ENCODE measurements at places on chromosomes 3 and 15. TPM values are rescaled to one million over a fixed set of nuclear protein-coding genes. Genes with fewer than 3 reads are reported as not detected.

GOLGA6L10 gene
- 0.42 TPM for total RNA-seq

PIGZ gene
- total RNA-seq, result 11.0 TPM

COLQ gene
- total RNA-seq, result 3.2 TPM

RYR3 gene
- 40.1 TPM for total RNA-seq

VILL gene
- total RNA-seq, result 13.7 TPM

RPL29 gene
- total RNA-seq, result 642 TPM

MAGEL2 gene
- 0.56 TPM for total RNA-seq

MFAP1 gene
- total RNA-seq, result 6.8 TPM

SCG3 gene
- total RNA-seq, result not detected

SMCO1 gene
- not detected for total RNA-seq

Measured in thoracic aorta (tissue), 2 donors.